IMR-90 (cell line): ENCODE measurements at places on chromosomes 3 and 15. TPM values are rescaled to one million over a fixed set of nuclear protein-coding genes. Genes with fewer than 3 reads are reported as not detected.

The MED12L gene
- total RNA-seq, result 0.18 and 0.28 TPM in 2 replicates

The OTOL1 gene
- total RNA-seq, result not detected in 2 replicates

The IL16 gene
- total RNA-seq, result under 0.01 and 0.18 TPM in 2 replicates

DNA sequence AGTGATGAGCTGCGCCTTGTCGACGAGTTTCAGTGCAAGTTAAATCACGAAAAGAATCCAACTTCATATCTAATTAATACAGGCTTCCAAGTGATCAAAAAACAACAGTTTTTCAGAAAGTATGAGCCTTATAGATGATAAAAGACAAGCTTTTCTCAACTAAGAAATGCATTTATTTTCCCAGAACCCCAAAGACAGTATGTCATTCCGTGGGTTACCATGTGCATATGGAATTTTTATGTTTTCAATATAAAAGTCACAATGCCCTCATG, 442.8 kb downstream of the MAGI1 start:
- no peak for DNase-seq

DNA sequence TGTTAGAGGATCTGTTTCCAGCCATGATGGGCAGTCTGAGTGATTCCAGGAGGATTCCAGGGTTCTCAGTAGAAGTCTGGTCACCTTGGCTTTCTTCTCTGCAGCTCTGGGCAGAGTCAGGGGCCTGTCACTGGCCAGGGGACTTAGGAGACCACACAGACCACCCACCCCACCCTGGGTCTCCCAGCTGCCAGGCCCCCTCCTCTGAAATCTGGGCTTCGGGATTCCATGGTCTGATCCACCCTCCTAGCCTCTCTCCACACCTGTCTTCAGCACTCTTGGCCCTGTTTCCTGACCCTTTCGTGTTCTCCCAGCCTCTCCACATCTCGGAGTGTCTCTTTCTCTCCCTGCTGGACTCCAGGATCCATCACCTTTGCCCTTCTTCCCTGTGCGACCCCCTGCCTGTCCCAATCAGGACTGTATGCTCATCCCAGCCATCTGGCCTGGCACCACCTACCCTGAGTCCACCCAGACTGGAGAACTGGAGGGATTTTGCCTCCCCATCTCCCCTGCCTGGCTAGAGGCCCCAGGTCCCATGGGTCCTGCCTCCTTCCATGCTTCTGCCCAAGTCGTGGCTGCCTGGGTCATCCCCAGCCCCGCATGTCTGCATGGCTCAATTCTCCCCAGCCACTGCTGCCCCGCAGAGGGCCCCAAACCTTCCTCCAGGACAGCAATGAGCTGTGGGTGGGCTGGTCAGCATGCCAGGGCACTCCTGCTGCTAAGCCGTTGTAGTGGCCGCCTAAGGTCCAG, 34.3 kb downstream of the GOLGA6L10 start:
- no peak for DNase-seq

- no peak for DNase-seq
Observed at GRCh38 chr15:100785181-100786138, 94.2 kb upstream of the ALDH1A3 start.

GRCh38 chr3:30477149-30477921, 129.1 kb upstream of the TGFBR2 start:
- no peak for DNase-seq

DNA sequence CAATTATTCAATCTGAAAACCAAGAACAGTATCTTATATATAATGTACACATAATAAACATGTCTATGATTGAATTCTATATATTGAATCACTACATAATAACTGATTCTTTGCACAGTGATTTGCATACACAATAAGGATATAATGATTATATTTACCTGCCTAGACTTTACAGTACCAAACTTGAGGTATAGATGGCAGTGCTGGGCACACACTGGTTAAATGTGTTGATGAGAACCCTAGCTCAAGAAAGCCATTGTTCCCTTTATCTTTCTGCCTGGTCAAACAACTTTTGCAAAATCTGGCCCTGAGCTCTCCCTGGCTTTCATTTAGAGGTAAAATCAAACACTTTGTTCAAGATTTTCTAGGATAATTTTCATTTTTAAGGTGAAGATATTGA, 697.7 kb downstream of the TUSC7 start:
- peak; percentile 27 for DNase-seq

DNA sequence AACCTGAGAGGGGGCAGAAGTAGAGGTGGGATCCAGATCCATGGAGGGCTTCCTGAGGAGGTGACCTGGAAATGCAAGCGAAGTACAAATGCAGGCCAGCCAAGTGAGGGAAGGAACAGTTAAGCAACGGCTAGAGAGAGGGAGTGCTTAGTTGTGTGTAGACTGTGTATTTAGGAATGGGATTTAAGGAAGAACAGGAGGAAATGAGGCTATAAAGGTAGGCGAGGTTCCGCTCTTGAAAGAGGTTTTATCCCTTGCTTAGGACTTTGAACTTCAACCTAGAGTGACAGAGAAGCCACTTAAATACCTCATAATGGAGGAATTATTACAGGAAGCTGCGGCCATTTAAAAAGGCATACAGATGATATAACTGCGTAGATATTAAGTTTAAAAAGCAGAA, 295.1 kb downstream of the THSD4 start:
- no peak for DNase-seq

- DNase-seq, result no peak
Observed at GRCh38 chr3:186360779-186361178, 1.3 kb downstream of the DGKG start.

GRCh38 chr3:10387881-10388609, 67.1 kb upstream of the SEC13 start:
- peak; percentile 15 for DNase-seq

- DNase-seq, result no peak
Observed at GRCh38 chr3:114671741-114672510, 378.1 kb downstream of the TIGIT start.
